ENCODE measurements at places on chromosomes 7 and 10. TPM values are rescaled to one million over a fixed set of nuclear protein-coding genes. Genes with fewer than 3 reads are reported as not detected.

Gene CPA4
- total RNA-seq = 0.11 TPM

Gene PAPSS2
- 71.8 TPM for total RNA-seq

Gene LIPM
- not detected for total RNA-seq

Gene HECW1
- total RNA-seq = not detected

Gene RHOBTB1
- 23.9 TPM for total RNA-seq

Gene CLCN1
- total RNA-seq = not detected

Gene LRRTM3
- not detected for total RNA-seq

Gene PNLIPRP2
- total RNA-seq = 0.34 TPM

Gene LBX1
- total RNA-seq = not detected

Gene AKR1C1
- total RNA-seq = 0.27 TPM
